ENCODE measurements at places on chromosomes 2 and 18.

GRCh38 chr2:28976584-28976983, 4.5 kb upstream of the TOGARAM2 start:
- DNase-seq, result no peak

DNA sequence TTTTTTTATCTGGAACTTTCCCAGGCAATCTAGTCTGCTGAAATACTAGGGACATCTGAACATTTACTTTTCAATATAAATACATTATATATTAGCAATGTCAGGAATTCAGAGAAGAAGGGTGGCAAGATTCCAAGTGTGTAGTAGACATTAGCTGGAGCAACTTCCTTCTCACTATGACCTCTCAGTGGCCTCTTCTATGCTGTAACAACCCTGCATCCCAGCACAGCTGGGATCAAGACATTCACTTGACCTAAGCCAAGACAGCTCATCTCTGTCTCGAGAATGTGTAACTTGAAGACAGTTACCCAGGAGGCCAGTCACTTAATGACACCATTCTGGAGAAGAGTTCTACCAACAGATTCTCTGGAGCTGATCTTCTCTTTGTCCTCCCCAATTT, 61.7 kb upstream of the RALBP1 start:
- DNase-seq, result no peak

DNA sequence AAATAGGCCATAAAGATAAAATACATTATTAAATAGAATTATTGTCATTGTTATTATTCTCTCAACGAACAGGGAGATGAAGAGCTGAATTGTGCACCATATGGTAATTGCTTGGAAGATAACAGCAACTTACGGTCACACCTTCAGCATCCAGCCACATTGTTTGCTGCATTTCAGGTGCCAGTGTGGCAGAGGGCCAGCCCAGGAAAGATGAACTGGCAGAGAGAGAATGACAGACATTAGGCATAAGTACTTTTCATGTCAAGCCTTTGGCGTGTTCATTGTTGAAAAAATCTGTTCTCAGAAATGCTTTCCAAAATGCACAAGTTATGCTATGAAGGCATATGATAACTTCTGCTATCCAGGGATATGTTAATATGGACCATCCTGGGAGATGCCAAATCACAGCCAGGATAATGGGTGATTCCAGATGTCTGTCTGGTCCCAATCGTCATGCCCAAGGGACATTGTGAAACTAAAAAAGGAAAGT, 748.6 kb upstream of the PIK3C3 start:
- no peak for DNase-seq

- DNase-seq, result no peak
Measured at GRCh38 chr2:235728800-235729556, 235.1 kb downstream of the AGAP1 start.

GRCh38 chr18:27278131-27278530, 93.0 kb upstream of the CHST9 start:
- no peak for DNase-seq

DNA sequence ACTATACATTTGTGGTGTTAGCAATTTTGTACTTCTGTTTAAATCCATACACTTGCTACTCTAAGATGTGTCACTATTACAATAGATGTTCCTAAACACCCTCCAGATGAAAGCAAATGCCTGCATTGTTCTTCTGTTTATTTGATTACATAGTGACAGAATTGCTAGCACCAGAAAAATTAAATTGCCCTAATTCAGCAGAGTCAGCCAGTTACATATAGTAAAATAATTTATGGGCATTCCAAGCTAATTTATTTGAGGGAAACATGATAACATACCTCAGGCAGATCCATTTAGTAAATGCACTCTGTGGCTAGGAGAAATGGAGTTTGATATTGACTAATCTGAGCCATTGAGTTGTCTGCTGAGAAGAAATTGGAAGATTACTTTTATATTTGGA, 347.1 kb upstream of the FSIP2 start:
- no peak for DNase-seq

Measured in CD14-positive monocyte (primary cell).